Fibroblast of the aortic adventitia (primary cell): ENCODE measurements at places on chromosomes 6 and 20. TPM values are rescaled to one million over a fixed set of nuclear protein-coding genes. Genes with fewer than 3 reads are reported as not detected.

The DNAH8 gene
- total RNA-seq = 0.08 TPM in 1 of 2 replicates, not detected in the other

DNA sequence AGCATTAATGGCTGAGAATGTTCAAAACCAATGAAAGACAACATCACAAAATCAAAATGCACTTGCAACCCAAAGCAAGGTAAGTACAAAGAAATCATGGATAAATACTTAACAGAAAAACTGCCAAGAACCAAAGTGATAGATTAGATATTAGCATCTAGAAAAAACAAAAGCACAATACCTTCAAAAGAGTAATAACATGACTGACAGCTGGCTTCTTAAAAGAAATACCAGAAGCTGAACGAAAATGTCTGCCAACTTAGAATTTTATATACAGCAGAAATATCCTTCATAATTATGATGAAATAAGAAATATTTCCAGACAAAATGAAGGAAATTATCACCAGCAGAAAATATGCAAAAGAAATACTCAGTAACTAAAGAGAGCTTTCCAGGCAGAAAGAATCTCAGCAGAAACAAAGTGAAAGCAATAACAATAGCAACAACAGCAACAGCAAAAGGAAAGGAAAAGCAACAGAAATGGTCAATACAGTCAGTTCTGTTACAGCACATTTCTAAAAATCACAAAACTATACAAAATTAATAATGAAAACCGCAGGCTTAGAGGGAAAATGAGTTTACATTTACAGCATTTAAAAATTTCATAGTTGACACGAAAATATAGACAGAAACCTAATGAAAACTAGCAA, 121.5 kb upstream of the MAN1A1 start:
- DNase-seq = no peak

GRCh38 chr6:127128066-127128465, 9.6 kb downstream of the RSPO3 start:
- DNase-seq = no peak

- peak; percentile 20 for DNase-seq
These were observed 161.0 kb downstream of the AIG1 start for GRCh38 chr6:143221698-143222097.

- DNase-seq = no peak
These were observed 184.4 kb downstream of the GJA10 start for GRCh38 chr6:90078513-90079289.

DNA sequence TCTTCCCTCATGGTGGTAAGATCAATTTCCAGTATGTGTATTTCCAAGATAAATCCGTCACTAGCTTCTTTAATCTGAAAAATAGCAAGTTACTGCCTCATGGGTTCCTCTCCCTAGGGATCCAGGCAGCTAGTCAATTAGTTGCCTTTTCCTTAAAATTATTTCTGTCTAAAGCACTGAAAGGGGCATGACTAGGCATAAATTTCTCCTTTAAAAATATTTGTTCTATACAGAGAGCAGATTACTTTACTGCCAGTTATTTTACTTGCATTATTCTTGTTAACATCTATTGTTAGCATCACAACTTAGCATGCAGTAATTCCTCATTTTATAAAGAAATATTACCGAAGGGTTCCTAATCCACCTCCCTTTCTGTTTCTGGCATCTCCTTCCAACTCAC, 1.4 kb downstream of the MTCL3 start:
- DNase-seq = no peak

- DNase-seq = no peak
These were observed 555.3 kb upstream of the MAP3K7 start for GRCh38 chr6:91142154-91142553.

DNA sequence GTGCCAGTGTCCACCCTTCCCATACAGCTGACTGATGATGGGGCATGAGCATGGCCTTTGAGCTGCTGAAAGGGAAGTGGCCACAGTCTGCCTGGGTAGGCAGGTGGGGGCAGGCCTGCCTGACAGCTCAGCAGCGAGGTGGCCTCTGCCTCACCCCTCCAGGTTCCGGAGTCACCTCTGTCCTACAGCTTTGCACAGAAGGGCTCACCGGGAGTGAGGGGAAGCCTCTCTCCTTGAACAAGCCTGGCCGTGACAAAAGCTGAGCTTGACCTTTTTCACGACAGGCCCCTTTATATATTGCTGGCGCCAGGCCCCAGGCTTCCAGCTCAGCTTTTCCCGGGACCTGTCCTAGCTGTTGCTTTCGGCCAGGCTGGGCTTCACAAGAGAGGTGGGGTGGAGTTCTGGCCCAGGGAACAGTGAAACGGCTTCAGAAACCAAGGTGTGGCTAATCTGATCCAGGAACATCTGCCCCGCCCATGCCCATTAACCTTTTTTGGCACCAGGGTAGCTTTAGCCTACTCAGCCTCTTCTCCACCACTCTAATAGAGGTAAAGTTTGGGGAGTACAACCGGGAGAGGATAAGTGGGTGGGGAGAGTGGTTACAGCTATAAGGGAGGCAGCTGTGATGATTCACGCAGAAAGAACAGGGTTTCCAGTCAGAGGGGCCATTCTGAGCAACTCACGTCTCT, 42.9 kb downstream of the C6orf132 start:
- DNase-seq = peak; percentile 64

GRCh38 chr6:116127771-116128493, 2.0 kb upstream of the COL10A1 start:
- DNase-seq = peak; percentile 41

The CNR1 gene
- not detected in 2 replicates for total RNA-seq

DNA sequence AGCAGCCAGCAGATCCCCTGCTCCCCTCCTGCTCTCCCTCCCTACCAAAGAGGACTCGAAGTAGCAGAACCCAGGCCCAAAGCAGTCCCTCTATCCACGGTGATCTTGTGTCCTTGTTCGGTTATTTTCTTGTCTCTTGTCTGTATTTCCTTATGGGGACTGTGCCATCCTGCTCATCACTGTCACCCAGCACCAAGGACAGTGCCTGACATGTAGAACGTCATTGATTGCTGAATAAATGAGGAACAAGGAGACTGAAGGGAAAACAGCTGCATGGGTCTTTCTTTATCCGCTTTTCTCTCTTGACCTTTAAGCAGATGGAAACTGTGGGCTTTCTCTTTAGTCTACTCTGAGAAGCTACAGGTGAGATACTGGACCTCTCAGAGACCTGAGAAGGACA, 29.4 kb upstream of the ZNF831 start:
- no peak for DNase-seq

GRCh38 chr20:23106271-23106851, 20.2 kb upstream of the CD93 start:
- no peak for DNase-seq
